Activated T-helper 2 cell treated with anti-CD3 and anti-CD28 coated beads, Interferon-gamma antibody, Interleukin-2, Interleukin-4, amounts not matched to agents 10 μg/mL and 5 μg/mL and 100 μg/mL, durations not matched to agents 14 hours and 24 hours and 36 hours (primary cell): ENCODE measurements at places on chromosomes 4 and X. TPM values are rescaled to one million over a fixed set of nuclear protein-coding genes. Genes with fewer than 3 reads are reported as not detected.

The GPRIN3 gene
- total RNA-seq = 10.7 and 11.6 TPM in 2 replicates

The SPACA5B gene
- total RNA-seq = not detected in 2 replicates

The DIAPH2 gene
- 14.7 and 14.9 TPM in 2 replicates for total RNA-seq

The PTPN13 gene
- total RNA-seq = 0.18 and 0.25 TPM in 2 replicates

The GLUD2 gene
- 2.9 TPM in 2 replicates for total RNA-seq

The S100P gene
- 3.4 and 5.8 TPM in 2 replicates for total RNA-seq

The SAP30 gene
- total RNA-seq = 37.4 and 38.3 TPM in 2 replicates

The GAGE1 gene
- not detected in 2 replicates for total RNA-seq

The ARL9 gene
- total RNA-seq = not detected in 2 replicates

The ARMCX6 gene
- 92.1 and 94.5 TPM in 2 replicates for total RNA-seq

The PNCK gene
- 0.18 and 0.43 TPM in 2 replicates for total RNA-seq

The NAA11 gene
- not detected in 2 replicates for total RNA-seq

The TMEM35A gene
- not detected in 2 replicates for total RNA-seq

The PNMA6A gene
- total RNA-seq = 0.87 and 1.5 TPM in 2 replicates

The HDX gene
- total RNA-seq = 2.5 and 2.6 TPM in 2 replicates

The RHOXF1 gene
- not detected in 2 replicates for total RNA-seq
